Neural crest cell (in vitro differentiated cells): ENCODE measurements at places on chromosomes 12 and 14.

DNA sequence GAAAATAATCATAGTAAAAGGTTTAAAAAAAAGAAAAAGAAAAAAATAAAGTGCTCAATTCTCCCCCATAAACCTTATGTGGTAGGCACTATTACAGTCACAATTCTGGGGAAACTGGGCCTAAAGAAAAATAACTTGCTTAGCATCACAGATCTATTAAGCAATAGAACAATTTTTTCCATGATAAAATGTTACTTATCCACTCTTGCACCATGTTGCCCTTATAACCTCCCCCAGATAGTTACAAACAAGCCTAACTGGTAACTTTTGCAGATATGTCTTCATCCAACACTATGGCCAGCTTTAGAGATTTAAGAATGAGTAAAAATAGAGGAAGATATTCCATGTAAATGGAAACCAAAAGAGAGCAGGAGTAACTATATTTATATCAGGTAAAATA is 164.8 kb downstream of the DUSP6 start:
- no peak for DNase-seq

- DNase-seq: no peak
Observed at GRCh38 chr14:74516451-74517160, 23.0 kb downstream of the ISCA2 start.

DNA sequence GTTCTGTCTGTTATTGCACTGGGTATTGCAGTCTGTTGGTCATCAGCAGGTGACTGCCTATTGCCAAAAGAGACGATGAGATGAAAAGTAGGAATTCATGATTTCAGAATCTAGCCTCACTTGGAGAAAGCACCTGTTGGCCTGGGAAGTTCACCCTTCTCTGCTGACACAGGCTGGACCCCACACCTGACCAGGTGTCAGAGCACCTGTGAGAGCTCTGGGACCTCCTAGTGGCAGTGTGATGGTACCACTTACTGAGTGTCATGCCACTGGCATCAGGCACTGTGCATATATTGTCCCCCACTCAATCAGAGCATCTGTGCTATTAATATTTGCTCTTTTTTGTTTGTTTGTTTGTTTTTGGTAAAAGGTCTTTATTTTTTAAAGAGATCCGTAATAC is 68.0 kb downstream of the RASSF3 start:
- no peak for DNase-seq

DNA sequence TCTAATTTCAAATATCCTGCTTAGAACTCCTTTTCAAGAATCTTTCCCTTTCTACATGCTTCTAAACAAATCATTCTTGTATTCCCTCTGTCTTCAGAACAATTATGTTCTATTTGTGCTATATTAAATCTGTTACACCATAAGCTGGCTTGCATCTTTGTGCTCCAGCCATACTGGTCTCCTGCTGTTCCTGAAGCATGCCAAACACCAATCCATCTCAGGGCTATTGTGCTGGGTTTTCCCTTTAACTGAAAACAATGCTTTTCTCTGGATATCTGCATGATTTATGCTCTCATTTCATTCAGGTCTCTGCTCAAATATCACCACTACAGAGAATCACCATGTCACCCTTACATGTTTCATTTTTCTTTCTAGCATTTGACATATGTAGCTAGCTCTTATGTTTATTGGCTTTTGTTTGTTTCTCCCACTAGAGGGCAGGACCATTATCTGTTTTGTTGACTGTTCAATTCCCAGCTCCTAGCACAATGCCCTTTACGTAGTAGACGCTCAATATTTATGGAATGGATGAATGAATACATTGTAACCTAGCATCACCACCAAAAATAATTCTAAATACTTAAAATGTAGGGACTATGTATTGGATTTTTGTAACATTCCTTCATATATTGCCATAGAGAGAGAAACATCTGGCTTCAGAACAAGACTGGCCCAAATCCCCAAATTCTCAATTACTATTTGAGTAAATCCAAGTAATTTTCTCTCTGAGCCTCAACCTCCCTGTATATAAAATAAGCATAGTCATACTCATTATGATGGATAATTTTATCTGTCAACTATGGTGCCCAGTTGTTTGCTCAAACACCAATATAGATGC is 302.0 kb upstream of the SYT1 start:
- no peak for DNase-seq

GRCh38 chr14:20387576-20387975 is 25.7 kb downstream of the TEP1 start:
- no peak for DNase-seq

DNA sequence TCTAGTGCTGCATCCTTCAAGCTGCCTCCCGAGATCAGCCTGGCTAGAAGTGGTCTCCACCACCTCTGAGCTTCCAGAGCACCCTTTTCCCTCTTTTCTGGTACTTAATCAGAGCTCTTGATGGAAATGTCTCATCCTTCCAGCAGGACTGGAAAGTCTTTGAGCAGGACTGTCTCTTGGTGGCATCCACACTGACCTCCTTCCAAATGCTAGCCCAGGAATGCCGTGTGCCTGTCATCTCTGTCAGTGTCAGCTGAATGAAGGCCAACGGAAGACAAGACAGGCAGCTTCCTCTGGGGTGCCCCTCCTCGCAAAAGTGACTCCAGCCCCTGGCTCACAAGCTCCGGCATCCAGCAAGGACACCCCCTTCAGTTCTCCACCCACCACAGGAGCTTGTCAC is 171.3 kb upstream of the FKBP4 start:
- DNase-seq: no peak

- no peak for DNase-seq
Observed at GRCh38 chr12:125079648-125080645, 14.7 kb downstream of the AACS start.

GRCh38 chr12:122928404-122929147 is 32.7 kb upstream of the VPS37B start:
- DNase-seq: no peak

GRCh38 chr14:104604458-104605449 is at the start of gene TMEM179:
TMEM179 (minus strand) TSS chr14:104604772; CDS start chr14:104604741, 31 bp downstream.
- DNase-seq: peak; percentile 65

- no peak for DNase-seq
Observed at GRCh38 chr12:34298971-34299801, 276.9 kb downstream of the ALG10 start.

GRCh38 chr12:68870011-68870410 is 62.0 kb downstream of the MDM2 start:
- no peak for DNase-seq

DNA sequence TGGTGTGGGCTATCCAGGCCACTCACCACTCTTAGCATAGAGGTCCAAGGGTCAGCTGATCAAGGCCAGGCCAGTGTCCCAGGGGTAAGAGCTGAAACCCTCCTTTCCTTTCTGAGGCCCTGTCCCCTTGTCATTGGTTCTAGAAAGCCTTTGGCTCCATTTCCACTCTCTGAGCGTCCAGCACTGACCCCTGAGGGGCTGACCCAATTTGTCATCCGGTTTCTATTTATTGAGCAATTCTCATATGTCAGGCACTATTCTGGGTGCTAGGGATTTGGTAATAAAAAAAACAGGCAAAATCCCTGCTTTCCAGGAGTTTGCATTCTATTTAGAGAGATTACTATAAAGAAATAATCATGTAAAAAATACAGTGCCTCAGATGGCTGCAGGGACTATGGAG is 3.4 kb downstream of the KRT77 start:
- DNase-seq: no peak

- DNase-seq: no peak
Observed at GRCh38 chr12:27253347-27253746, 9.3 kb downstream of the STK38L start.

GRCh38 chr12:117042862-117043261 is 56.4 kb downstream of the TESC start:
- no peak for DNase-seq

GRCh38 chr12:24901576-24902461 is 47.1 kb downstream of the BCAT1 start:
- peak; percentile 52 for DNase-seq
